ENCODE measurements at places on chromosomes 11 and 22.

- no peak for DNase-seq
Measured at GRCh38 chr11:74147199-74147929, 23.4 kb downstream of the C2CD3 start.

GRCh38 chr11:118010738-118011461 is 24.7 kb downstream of the IL10RA start:
- peak; percentile 95 for DNase-seq

DNA sequence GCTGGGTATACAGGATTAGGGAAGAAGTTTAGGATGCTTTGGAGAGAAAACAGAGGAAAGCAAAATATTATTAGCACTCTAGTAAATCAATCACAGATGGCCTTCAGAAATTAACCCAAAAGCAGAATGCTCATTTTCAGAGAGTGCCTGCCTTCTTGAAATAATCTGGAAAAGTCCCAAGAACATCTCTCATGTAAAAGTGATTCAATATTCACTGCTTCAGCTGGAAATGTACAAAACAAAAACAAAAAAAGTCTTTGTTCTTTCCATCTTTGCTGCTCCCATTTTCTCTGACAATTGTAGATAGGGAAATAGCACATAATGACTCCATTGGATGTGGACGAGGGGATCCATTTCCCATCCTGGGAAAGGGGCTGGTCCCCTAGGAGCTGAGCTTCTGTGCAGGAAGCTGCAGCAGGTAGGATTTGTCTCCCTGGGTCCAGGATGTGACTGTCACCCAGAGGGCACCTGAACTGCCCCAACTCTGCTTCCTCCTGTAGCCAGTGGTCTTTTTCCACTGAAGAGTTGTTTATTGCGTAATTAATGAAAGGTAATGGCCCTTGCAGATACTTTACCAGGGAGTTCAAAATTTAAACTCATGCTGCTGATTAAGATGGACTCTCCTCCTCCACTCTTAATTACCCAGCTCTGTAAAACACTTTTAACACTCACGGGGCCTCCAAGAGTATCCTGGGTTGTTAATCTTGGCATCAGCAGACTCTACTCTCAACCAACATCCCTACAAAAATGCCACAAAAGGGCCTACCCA is 57.9 kb downstream of the SC5D start:
- no peak for DNase-seq

DNA sequence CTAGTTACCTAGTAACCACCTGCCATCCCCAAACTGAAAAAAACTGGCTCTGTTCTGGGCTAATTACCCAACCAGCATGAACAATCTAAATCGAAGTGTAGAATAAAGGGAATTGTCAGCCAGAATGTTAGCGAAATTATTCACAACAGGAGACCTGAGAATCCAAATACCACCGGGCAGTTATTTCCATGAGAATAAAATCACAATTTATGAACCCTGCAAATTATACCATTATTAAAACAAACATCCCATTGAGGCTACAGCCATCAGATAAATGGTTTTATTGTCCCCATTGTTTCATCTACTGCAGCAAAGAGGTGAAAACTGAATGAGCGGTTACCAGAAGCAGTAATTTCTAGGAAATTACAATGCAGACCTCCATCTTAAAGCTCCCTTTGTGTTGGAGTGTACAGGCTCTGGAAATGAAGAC is 21.7 kb downstream of the FAM168A start:
- DNase-seq, result no peak

Measured in CD14-positive monocyte (primary cell).